ENCODE measurements at places on chromosomes 7 and 10.

- no peak for DNase-seq
These were observed 143.4 kb upstream of the LSM8 start for GRCh38 chr7:118040562-118040961.

- no peak for DNase-seq
These were observed 22.1 kb downstream of the ATP6V1F start for GRCh38 chr7:128884561-128885369.

DNA sequence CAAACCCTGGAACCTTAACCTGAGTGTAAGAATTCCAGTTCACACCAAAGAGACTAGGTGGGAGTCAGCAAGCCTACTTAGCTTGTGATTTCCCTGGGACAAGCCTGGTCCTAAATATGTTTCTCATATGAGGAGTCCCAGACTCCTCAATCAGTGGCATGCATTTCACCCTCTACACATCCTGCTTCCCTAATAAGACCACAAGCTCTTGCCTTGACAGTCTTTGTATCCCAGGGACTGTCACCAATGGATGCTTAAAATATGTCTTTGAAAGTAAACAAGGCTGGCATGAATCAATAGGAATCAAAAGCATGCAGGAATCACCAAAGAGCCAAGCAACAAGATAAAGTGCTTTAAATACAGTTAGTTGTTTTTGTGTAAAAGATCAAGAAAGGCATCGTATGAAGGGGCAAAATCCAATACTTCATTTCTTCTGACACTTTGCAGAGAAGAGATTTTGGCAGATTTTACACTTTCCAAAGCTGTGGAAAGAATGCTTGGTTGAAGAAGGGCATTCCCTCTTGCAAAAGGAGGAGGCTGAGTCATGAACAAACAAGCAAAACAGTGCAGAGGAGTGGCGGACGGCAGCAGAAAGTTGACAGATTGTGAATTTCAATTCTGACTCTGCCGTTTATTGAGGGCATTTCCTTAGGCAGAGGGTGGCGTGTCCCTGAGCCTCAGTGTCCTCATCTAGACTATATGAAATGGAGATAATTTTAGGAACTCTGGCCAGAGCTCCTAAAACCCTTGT is 8.5 kb upstream of the NFE2L3 start:
- no peak for DNase-seq

DNA sequence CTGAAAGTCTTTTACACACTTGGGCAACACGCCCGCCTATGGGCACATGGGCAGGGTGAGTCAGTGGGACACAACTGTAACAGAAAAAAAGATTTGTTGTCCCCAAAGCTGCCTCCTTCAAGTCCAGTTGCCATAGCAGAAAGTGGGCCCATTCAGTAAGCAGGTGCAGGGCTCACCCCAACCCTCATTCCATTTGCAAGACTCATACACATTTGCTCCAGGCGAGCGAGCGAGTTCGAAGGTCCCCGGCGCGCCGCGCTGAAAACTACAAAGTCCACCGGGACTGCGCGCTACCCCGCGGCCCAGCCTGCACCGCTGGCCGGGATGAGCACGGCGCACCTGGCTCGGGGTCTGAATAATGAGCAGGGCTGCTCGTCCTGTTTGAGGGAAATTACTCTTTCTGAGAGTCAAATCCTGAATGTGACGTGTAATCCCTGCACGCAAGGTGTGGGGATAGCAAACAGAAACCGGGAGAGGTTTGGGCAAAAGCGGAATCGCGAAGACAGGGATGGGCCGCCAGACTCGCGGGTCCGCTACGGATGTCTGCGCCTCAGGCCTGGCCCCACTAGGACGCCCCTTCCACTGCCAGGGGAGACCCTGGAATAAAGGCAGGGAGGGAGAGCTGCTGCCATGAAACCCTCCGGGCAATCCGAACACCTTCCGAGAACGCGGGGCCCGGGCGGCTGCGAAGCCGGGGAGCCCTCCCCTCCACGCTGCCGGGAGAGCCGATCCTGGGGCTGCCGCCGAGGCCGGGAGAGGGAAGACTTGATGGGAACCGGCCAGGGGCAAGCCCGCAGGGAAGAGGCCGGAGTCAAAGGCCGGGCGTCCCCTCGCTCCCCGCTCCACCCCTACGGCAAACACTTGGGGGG is 982 bp downstream of the COBL start:
- no peak for DNase-seq

- DNase-seq: no peak
These were observed 19.2 kb downstream of the LHPP start for GRCh38 chr10:124480860-124481259.

- DNase-seq: no peak
These were observed 102.8 kb downstream of the COL13A1 start for GRCh38 chr10:69904533-69904932.

- DNase-seq: no peak
These were observed 1003.7 kb downstream of the LRMDA start for GRCh38 chr10:76435157-76435556.

- no peak for DNase-seq
These were observed 1129.6 kb downstream of the SORCS3 start for GRCh38 chr10:105770524-105771212.

GRCh38 chr7:40177071-40177470 is 42.3 kb downstream of the SUGCT start:
- DNase-seq: no peak

DNA sequence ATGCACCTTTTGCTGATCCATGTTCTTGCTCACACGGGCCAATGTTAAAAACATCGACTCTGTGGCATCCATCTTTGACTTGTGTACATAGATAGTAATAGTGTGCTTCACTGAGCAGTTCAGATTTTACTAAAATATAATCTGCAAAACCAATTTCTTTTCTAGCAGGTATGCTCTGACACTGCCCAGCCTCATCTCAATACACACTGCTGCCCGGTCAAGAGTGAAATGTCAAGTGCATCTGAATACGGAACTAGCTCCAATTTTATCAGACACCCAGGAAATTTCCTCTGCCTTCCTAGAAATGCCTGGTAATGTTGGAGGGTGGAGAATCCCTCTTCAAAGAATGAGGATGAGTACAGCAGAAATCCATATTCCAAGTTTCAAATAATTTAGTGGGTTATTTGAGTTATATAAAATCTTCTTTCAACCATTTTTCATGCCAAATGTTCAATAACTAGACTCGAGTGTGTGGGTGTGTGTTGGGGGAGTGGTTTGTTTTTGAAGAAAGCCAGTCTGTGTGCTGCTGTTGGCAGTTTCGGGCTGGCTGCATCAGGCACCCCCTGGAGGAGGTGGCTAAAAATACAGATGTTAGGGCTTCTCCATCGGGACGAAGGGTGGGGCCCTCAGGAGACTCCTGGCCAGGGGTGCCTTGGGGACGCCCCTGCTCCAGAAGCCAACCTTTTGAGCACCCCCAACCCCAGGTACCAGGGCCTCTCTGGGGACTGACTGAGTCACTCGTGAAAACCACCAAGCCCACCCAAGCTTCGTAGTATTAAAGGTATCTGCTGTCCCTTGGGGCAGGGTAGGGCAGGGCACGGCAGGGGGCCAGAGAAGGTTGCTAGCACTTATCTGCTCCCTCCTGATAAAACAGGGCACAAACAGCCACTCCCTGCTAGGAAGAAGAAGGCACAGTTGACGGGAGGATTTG is 15.4 kb downstream of the CTBP2 start:
- peak; percentile 41 for DNase-seq

DNA sequence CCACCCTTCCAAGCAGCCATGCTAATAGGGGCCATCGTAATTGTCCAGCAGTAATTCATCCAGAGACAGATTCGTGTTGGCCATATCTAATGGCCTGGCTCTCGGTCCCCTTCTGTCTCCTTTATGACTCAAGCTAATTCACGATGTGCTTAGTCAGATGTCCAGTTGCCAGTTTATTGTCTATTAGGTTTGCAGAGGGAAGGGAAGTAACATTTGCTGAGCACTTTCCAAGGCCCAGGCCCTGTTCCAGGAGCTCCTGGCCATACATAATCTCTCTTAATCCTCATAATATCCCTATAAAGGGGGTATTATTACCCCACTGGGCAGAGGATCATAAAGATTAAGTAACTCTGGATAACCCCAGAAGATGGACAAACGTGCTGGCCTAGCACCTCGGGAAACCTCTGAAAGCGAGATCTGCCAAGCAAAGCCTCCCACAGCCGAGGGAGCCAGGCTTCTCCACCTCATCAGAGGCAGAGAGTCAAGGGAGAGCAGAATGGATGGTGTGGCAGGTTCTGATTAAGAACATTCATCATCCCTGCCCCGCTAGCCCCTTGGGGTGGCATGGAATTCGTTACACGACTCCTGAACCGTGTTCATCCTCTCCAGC is 153.7 kb downstream of the PLXNA4 start:
- DNase-seq: no peak

DNA sequence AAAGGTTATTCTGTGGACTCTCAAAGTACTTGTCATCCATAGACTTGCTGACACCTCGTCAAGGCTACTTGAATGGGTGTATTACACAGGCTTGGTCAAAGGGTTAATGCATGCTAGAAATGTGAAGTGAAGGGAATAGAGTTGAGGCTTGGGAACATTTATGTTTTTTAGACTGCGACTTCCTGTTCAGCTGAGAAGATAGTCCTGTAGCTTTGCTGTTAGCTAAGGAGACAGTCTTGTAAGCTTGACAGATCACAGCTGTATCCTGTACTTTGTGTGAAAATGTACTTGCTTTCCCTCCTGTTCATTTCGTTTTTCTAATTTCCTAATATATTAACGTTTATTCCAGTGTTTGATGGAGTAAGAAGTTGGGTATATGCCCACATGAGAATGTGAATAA is 52.1 kb downstream of the ADD3 start:
- no peak for DNase-seq

Data from activated CD8-positive, alpha-beta T cell treated with anti-CD3 and anti-CD28 coated beads for 36 hours (primary cell).